Activated gamma-delta T cell treated with Interleukin-2 at 50 U/mL for 16 hours (primary cell): ENCODE measurements at places on chromosomes 4 and X.

GRCh38 chr4:10106421-10107039 lies 10.1 kb downstream of the WDR1 start:
- DNase-seq = peak; percentile 71

GRCh38 chr4:37054531-37055077 lies 189.9 kb upstream of the NWD2 start:
- no peak for DNase-seq

- DNase-seq = no peak
Measured at GRCh38 chr4:100087743-100088142, 102.5 kb downstream of the DDIT4L start.

DNA sequence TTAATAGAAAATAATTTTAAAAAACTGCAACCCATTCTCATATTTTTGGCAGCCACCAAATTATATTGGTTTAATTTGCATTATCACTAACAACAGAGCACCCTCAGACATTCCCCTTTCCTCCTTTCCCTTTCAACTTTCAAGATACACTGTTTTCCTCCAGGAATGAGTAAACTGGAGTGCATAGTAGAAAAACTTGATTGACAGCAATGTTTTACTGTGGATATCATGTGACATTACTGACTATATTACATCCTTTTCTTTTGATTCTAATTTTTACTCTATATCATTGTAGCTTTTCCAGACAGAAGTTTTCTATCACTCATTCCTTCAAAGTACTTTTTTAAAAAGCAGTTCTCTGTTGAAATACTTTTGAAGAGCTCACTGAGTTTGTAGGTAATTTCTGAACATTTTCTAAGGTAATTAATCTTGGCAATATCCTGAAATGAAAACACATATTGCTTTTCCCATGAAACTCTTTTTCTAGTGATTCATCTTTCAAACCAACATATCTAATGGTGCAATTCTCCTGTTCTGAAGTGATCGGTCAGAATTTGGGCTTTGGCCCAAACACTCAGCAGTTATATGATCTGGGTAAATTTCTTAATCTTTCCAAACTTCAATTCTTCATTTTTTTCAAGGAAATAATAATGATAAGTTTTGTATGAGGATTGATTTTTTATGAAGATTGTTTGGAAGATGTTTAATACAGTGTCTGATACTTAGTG lies 920.4 kb upstream of the EPHA5 start:
- DNase-seq = no peak

- peak; percentile 14 for DNase-seq
Measured at GRCh38 chrX:78024349-78025059, 55.1 kb upstream of the PGAM4 start.

- DNase-seq = no peak
Measured at GRCh38 chr4:67512501-67512900, 32.8 kb downstream of the CENPC start.

GRCh38 chr4:67397931-67398330 lies 147.4 kb downstream of the CENPC start:
- no peak for DNase-seq

DNA sequence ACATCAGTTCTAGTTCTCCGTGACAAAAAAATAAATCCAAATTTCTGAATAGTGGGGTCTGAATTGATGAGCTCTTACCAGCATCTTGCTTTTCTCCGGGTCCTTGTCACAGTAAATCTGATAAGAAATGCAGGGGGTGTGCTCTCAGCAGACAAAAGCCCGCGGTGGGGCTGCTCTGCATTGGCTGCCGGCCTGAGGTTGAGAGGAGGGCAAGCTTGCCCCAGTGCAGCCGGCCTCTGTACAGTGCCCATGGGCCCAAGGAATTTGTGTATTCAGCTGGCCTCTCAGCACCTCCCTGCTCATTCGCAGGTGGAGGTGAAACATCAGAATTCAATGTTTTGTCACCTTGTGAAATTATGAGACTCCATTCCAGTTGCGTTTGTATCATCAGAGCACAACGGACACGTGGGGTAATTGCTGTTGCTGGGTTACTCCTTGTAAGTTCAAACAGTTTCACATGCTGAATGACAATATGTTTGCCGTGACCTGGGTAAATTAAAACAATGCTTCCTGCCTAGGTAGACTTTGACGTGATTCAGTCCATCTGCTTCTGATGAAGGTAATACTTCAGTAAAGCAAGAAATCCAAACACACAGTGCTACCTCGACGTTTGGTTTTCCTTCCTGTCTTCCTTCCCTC lies 596.4 kb downstream of the MID1IP1 start:
- no peak for DNase-seq

DNA sequence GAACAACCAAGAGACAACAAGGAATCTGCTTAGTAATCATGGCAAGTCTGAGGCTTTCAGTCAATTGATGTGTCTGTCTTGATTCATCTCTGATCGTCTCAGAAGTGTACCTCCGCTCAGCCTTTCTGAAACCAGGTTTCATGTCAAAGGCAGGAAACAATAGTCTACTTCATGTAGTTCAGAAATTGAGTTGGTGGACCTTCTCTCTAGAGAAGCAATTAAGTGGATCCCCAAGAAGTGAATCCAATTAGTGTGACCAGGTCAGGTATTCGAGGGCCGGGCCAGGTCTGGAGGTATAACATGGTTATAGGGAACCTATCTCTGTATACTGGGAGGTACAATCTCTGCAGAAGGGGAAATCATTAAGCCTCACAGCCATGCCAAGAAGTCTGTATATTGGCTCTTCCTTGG lies 32.0 kb downstream of the DAPP1 start:
- no peak for DNase-seq

- DNase-seq = no peak
Measured at GRCh38 chr4:67083496-67083895, 461.8 kb downstream of the CENPC start.

DNA sequence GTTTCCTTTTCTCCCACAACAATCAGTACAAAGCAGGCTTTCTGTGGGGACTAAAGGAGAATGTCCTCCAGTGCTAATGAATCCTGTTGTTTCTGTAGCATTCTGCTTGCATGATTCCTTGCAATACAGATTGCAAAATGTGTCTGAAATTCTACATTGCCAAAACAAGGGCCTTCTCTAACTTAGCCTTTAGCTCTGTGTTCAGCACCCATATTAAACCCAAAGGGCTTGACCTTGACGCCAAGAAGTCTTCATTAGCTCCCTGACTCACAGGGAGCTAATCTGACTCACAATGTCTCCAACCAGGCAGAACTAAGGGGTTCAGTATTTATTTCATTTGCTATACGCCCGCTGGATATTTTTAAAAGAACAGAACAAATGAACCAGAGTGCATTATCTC lies 241.4 kb upstream of the CLNK start:
- no peak for DNase-seq

DNA sequence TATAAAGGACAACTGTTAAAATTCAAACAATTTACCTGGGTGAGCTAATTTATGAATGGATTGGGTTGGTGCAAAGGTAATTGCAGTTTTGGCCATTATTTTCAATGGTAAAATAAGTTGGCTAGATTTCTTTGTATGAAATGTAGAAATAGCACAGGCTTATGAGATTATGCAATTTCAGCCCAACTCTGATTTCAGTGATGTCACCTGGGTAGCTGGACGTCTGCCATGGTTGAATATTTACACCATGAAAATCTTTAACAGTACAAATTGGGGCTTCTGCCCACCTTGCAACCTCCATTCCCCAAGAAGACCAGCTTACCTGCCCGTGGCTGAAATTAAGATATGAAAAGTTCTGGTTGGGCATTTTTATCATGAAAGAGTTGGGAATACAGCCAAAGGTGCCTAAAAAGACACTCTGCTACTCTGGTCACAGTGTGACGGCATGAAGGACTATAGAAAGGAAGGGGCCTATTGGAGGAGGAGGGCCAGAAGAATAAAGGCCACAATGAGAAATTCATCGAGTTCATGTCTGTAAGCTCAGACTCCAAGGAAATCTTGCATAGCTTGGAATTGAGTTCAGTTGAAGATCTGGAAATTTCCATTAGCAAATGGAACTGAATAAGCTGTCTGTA lies 29.7 kb downstream of the EGF start:
- no peak for DNase-seq

DNA sequence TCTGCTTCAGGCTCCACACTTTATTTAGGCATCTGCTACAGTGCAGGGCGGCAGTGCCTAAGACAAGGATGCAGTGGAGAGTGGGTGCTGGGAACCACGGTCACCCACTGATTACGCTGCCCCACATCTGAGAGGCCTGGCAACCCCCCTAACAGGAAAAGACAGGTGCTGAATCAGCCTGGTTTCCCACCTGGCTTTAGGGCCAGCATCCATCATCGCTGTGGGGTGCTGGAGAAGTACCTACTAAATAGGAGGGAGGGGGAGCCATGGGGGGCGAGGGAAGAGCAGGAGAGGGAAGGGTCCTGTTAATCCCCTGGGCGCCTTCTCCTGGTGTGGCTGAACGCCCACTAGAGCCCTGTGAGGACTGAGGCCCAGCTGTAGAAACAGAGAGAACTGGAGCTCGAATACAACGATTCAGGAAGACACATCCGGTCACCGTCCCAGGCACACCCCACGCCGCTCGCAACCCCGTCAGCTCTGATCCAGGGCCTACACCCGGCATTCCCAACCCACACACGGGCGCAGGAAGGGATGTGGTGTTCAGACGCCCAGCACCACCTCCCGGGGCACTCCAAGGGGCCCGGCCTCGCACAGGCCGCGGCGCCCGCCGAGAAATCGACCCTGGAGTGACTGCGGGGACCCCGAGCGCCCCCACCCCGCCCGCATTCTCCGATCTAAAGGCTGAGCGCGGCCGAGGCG lies 554 bp downstream of the DCTD start:
- DNase-seq = peak; percentile 26

DNA sequence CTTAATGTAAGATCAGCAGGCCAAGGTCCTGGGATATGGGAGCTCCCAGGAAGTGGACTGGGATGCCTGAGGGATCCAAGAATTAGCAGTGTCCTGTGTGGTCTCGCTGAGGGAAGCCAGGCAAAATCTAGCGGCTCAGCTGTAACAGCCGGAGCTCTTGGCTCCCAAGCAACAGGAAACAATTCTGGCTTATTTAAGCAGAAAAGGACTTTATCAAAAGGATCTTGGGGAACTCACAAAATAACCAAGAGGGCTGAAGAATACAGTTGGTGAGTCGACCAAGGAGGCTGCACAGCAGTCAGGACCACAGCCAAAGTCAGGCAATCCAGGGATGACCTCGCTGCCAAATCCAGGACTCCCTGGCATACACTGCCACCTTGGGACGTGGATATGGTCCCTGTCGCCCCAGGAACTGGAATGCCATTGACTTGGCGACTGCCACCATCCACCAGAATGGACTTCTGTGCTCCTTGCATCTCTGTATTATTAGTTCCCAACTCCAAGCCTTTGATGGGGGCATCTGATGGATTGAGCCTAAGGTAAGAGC lies 165.3 kb upstream of the BCOR start:
- no peak for DNase-seq

GRCh38 chrX:43581167-43581566 lies 74.9 kb upstream of the MAOA start:
- DNase-seq = no peak

- no peak for DNase-seq
Measured at GRCh38 chr4:189600718-189601435, 339.8 kb upstream of the FRG1 start.

DNA sequence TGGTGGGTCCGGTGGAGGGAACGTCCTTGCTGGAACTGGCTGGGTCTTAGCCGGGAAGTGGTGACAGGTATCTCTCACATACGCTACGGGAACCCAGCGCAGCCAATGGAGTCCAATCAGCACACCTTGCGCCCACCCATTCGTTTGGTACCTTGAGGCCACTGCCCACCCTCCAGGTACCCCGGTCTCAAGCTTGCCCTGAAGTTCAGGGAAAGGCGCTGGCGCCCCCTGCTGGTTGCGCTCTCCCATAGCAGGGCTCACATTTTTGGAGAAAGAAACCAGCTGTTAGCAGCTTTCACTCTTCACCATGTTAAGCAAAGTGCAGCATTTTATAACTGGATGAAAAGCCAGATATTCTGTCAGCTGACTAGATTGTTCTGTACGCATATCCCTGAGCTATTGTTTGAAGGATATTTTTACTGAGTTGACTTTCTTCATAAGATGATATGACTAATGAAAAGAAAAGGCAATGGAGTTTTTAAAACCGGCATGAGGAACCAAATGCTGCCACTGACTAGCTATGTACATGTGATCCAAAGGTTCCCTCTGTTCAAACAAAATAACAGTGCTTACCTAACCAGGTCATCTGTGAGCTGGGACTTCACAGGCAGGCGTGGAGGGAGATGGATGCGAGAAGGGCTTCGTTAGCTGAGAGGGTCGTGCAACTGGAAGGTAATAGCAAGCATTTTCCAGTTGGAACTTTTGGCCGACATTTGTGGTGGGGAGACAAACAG lies 43.7 kb downstream of the OTOP1 start:
- no peak for DNase-seq

GRCh38 chr4:53709693-53710092 lies 118.4 kb upstream of the LNX1 start:
- no peak for DNase-seq

DNA sequence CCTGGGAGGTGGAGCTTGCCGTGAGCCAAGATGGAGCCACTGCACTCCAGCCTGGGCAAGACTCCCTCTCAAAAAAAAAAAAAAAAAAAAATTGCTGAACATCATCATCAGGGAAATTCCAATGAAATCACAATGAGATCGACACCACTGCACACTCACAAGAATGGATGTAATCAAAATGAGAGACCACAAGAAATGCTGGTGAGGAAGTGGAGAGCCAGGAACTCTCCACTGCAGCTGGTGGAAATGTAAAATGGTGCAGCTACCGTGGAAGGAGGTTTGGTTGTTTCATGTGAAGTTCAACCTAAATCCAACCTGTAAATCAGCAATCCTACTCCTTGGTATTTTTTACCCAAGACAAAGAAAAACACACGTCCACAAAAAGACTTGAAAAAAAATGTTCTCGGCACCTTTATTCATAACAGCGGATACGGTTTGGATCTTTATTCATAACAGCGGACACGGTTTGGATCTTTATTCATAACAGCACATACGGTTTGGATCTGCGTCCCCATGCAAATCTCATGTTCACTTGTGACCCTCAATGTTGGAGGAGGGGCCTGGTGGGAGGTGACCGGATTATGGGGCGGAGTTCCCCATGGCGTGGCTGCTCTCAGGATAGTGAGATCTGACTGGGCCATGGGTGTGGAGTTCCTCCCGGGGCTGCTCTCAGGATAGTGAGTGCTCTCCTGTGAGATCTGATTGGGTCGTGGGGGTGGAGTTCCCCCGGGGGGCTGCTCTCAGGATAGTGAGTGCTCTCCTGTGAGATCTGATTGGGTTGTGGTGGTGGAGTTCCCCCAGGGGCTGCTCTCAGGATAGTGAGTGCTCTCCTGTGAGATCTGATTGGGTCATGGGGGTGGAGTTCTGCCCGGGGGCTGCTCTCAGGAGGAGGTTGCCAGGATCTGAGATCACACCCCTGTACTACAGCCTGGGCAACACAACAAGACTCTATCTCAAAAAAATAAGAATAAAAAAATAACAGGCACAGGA lies 7.7 kb downstream of the GAK start:
- DNase-seq = no peak
